ENCODE measurements at places on chromosomes 3 and 15.

DNA sequence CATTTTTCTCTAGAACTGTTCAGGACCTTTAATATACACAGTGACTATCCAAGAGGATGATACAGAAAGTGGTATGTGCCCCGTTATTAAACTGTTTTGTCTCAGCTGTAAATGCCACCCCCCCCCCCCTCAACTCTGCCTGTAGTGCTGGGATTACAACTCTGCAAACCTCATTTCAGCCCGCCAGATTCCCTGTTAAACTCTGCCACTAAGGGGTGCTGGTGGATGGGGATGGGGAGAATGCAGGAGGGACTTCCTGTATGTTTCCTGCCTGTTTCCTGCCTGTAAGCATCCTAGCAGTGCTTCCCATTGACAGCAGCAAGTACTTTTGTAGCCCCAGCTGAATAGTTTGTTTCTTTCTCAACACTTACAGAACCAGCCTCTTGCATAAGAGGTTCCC lies 301.7 kb upstream of the RORA start:
- no peak for DNase-seq

GRCh38 chr3:69772152-69772867 lies 33.0 kb downstream of the MITF start:
- DNase-seq: no peak

- DNase-seq: no peak
Measured at GRCh38 chr3:15451216-15452113, 24.1 kb downstream of the EAF1 start.

DNA sequence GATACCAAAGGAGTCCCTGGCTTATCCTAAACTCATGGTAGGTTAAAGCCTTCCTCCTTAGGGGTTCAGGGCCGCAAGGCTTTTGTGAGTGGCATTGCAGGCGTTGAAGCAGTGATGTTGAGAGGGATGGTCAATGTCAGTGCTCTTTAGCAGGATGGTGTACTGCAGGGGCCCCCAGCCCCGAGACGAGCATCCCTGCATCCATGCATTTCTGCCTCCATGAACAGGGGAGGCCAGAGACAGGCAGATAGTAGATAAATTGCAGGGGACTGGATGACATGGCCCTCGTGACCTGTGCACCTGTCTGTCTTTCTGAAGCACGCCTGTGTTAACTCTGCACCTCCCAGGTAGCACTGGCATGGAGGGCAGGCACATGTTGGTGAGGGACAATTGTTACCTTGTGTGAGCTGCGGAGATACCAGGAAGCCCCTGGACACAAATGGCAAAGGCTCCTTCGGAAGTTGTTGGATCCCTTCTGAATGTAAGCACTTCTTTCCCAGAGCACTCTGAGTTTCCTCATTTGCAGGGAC lies 133.5 kb downstream of the SNRPN start:
- no peak for DNase-seq

DNA sequence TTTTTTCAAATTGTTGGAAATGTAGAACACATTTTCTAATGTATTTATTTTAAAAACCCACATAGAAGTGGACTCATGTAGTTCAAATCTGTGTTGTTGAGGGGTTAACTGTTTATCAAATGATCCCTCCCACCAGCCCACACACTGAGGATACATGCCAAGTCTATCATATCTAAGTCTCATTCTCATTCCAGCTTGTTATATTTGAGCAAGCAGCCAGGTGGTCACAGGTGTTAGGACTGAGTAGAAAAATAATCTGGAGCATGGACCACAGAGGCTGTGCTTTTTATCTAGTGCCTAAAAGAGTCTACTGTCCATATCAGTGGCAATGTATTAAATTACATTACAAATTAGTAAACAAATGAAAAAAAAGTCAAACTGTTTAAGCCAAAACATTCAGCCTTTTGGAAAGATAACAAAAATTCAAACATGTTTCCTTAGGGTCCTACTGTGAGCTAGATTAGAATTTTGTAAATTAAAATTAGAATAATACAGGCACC lies 20.7 kb upstream of the SPESP1 start:
- no peak for DNase-seq

- DNase-seq: no peak
Measured at GRCh38 chr3:111763968-111764367, 95.1 kb upstream of the PHLDB2 start.

DNA sequence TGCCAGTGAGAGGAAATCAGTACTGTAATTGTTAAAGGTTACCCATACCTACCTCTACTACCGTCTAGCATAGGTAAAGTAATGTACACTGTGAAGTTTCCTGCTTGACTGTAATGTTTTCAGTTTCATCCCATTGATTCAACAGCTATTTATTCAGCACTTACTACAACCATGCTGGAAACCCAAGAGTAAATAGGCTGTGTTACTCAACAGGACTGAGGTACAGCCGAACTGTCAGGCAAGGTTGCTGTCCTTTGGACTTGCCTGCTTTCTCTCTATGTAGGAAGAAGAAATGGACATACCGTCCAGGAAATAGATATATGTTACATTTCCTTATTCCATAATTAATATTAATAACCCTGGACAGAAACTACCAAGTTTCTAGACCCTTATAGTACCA lies 265.5 kb downstream of the NR2F2 start:
- DNase-seq: no peak

GRCh38 chr3:38986901-38987300 lies 64.8 kb downstream of the SCN11A start:
- no peak for DNase-seq
